ENCODE measurements at places on chromosomes 7 and 10. TPM values are rescaled to one million over a fixed set of nuclear protein-coding genes. Genes with fewer than 3 reads are reported as not detected.

DNA sequence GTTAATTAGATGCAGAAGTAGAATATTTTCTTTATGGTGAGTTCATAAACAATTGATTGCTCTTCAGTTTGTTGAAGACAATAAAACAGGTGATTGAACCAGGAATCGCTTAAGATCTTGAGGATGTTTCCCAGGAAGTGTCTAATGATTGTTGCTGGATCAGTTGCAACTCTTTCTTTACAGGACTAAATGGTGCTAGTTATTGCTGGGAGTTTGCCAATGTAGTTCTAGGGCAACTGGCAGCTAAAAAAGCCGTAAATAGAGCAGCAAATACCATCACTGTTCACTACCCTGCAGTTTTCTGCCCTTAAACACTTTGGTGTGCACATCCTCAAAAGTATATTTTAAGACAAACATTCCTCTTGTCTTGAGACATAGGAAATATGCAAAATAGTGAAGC, 119.2 kb upstream of the ANK3 start:
- DNase-seq, result no peak

DNA sequence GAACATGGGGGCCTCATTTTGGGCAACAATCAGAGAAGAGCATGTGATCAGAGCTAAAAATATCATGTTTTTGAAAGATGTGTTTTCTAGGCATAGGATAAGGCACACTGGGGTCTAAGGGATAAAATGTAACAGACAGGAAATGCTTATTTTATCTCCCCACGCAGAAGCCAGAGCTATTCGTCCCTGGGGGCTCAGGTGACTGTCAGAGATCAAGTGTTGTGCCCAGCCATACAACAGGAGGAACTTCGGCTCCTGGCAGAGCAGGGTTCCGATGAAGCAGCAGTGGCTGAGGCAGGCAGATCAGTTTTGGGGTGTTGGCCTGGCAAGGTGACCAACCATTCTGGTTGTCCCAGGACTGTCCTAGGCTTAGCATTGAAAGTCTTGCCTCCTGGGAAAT, 15.2 kb downstream of the NPY start:
- no peak for DNase-seq

GRCh38 chr7:21953781-21954180, 8.1 kb upstream of the CDCA7L start:
- DNase-seq, result no peak

- no peak for DNase-seq
These were observed 127.8 kb downstream of the PTPN20 start for GRCh38 chr10:47038881-47039561.

- DNase-seq, result no peak
These were observed 11.7 kb downstream of the TMEM254 start for GRCh38 chr10:80090121-80090520.

Gene MYO3A
- not detected for polyA plus RNA-seq

Gene LSM8
- polyA plus RNA-seq, result 23.4 TPM

Gene MUC12
- 0.44 TPM for polyA plus RNA-seq

Gene SLC39A12
- not detected for polyA plus RNA-seq

Gene PIP
- not detected for polyA plus RNA-seq

Gene MINPP1
- 1.8 TPM for polyA plus RNA-seq

Gene TMEM176B
- polyA plus RNA-seq, result 391 TPM
